ENCODE measurements at places on chromosomes 6 and 20.
A peak's percentile ranks its signal among the peaks of the same experiment; 100 is the strongest.

DNA sequence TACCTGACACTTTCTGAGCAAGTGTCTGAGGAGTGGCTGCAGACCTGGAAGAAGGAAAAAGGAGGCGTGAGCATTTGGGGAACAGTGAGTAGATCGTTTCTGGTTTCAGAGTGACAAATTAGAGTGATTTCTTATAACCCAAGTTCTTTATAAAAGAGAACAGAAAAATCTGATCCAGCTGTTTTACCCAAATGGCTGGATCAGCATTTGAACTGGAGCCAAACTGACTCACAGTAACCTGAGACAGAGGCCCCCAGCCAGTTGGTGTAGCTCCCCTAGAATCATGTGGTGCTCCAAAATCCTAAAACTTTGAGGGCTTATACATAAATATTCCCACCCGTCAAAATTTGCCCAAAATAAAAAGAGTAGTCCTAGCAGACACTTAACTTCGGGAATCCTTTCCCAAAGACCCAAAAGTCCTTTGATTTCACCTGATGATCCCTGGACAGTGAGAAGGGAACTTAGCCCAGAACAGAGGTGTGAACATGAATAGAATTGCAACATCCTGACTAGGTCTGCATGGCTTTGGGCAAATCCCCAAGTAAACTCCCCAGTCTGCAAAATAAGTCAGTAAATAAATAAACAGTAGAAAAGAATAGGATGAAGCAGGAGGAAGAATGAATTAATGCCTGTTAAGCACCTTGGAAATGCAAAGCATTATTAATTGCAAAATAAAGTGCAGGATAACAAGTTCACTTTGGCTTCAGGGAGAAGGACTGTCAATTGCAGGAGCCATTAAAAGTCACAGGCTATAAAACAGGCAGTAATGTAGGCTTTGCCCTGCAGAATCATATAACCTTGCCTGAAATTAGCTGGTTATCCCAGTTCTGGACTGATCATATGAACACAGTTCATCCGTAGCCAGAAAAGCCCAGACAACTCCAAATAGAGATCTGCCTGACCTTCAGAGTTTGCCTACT lies 262.0 kb upstream of the JARID2 start:
- DNase-seq: no peak

- DNase-seq: no peak
Observed at GRCh38 chr6:20709451-20709850, 175.2 kb downstream of the CDKAL1 start.

- DNase-seq: peak; percentile 38
Observed at GRCh38 chr6:168451805-168452517, 11.0 kb downstream of the SMOC2 start.

DNA sequence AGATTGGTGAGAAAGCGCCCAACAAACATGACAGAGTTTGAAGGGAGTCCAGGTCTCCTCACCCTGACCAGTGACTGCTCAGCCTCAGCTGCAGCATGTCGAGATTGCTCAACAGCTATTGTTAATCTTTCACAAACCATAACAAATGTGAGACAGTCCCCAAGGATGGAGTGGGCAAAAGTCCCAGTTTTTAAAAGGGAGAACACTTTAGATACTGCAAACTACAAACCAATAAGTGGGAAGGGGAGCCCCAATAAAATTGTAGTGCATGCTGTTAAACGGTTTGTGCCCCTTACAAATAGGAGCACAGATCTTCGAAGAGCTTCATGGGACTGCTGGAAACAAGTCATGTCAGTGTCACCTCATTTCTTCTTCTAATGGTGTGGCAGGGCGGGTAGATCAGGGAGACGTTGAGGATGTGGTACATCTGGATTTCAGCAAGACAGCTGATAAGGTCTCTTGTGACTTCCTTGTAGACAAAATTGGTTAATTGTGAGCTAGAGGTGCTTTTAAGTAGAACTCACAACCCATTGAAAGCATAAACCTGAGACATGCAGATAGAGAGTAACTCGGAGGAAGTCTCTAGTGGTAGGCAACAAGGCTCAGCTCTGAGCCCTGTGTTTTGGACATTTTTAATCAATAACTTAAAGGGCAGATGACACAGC lies 134.0 kb upstream of the ARMC2 start:
- no peak for DNase-seq

DNA sequence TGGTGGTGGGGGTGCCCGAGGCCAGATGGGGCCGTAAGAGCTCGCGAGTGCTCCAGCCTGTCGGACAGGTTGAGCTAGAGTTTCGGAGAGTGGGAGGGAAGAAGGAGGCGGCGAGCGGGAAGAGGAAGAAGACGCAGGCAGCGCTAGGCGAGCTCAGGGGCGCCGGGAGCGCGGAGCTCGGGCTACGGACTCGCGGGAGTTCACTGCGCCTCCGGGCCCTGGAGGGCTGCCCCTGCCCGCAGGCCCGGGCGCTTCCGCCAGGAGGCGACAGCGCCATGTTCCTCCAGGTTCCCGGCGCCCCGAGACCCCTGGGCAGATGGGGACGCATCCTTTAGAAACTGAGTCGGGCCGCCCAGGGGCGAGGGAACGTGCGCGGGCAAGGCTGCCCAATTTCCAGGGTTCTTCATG lies 984 bp downstream of the TFAP2C start:
- DNase-seq: no peak

DNA sequence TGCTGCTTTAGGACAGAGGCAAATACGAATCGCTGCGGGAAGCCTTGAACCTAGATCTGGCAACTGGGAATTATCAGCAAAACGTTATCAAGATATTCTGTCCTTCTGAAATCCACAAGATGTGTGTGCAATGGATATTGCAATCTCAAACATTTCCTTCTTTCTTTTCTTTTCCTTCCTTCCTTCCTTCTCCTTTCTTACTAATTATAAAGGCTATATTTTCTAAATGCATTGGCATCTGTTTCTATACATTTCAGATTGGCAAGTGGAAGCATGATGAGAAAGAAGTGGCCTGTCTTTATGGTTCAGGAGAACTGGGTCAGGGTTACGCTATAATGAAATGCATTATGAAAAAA lies 2.0 kb downstream of the TAGAP start:
- DNase-seq: no peak

DNA sequence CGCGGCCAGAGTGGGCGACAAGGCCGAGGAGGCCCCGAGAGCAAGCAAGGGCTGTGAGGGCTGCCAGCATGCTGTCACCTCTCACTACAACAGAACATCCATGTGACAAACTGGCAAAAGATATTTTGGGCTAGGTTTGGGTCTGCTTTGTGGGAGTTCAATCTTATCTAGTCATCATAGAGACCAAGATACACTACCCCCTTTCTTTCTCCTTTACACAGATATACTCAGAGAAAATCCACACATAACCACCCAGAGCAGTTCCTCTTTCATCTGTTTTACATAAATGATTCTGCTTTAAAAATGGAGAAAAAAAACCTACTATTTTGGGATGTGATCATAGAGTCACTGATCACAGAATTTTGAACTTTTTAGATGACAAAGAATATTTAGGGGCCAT lies 16.8 kb downstream of the SOX4 start:
- DNase-seq: peak; percentile 72

- DNase-seq: no peak
Observed at GRCh38 chr6:14524319-14524718, 406.7 kb downstream of the CD83 start.
